ENCODE measurements at places on chromosomes 4 and X. TPM values are rescaled to one million over a fixed set of nuclear protein-coding genes. Genes with fewer than 3 reads are reported as not detected.

DNA sequence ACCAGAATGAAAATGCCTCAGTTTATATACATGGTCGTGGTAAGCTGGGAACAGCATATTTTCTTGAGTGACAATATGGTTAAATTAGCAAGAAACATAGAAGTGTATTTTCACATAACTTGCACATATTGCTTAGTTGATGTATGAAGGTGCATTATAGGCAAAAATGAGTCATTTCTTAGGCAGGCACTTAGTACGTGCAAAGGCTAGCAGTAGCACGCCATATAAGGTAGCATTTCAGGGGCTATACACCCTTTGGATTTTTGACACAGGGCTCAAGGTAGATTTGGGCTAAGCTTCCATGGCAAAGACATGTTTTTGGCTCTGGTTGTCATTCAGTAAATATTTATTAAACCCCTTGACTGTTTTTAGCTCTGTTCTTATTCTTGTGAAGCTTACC, 33.1 kb downstream of the PCDH7 start:
- no peaks in the 10 kb centered on the region for H3K27me3 ChIP-seq
- no peak for DNase-seq
- no peaks in the 10 kb centered on the region for H3K36me3 ChIP-seq

DNA sequence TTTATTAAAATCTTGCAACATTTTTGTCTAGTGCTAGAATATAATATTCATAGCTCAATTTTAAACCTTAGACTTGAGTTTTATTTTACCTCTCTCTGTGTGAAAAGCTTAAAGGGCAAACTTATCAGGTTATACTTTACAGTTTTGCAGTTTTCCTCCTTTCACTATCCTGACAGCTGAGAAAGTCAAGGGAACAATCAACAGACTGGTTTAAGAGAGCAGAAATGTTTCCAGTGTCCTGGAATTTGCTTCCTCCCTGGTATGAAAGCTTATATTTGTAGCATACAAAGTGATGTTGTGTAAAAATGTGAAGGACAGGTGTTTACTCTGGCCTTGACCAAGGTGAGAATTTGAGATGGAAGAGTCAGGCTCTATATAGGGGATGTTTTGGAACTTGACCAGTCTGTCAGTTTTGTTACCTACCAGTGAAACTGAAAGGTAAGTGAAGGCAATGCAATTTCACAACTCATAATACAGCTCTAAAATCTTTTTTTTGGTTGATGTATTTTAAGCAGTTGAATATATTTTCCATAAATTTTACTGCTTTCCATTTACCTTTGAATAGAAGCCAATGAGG, 64.6 kb downstream of the FHIP1A start:
- H3K4me1 ChIP-seq = no peaks in the 10 kb centered on the region
- no peaks in the 10 kb centered on the region for H3K36me3 ChIP-seq
- DNase-seq = no peak

DNA sequence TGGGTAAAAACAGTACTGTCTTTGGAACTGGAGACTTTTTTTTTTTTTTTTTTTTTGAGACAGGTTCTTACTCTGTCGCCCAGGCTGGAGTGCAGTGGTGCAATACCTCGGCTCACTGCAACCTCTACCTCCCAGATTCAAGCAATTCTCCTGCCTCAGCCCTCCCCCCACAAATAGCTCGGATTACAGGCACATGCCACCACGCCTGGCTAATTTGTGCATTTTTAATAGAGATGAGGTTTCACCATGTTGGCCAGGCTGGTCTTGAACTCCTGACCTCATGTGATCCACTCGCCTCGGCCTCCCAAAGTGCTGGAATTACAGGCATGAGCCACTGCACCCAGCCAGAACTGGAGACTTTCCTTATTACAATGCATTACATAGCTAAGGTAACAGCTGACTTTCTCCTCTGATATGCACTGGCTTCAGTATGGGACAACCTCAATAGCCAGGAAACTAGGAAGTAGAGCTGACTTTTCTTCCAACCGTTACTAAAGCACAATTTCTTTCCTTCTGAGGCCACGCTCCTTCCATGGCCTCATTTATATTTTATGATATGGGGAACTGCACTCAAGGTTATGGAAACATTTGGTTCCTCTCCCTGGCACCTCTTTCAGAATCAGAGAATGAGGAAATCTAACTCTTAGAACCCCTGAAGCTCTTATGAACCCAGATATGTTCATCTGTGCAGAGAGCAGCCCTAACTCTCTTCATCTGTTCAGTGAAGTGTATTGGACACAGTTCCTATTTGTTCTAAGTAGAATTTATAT, 53.5 kb upstream of the FAM9B start:
- no peaks in the 10 kb centered on the region for H3K36me3 ChIP-seq
- no peak for DNase-seq
- peaks cover 3% of the 10 kb centered on the region for H3K4me1 ChIP-seq
- no peak overlapping the region for H3K4me3 ChIP-seq
- no peaks in the 10 kb centered on the region for H3K27me3 ChIP-seq

TEX13D gene
- not detected for total RNA-seq

DNA sequence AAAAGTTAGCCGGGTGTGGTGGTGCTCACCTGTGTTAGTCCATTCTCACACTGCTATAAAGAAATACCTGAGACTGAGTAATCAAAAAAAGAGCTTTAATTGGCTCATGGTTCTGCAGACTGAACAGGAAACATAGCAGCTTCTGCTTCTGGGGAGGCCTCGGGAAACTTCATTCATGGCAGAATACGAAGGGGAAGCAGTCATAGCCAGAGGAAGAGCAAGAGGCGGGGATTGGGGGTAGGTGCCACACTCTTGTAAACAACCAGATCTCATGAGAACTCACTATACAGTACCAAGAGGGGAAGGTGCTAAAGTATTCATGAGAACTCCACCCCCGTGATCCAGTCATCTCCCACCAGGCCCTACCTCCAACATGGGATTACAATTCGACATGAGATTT, 64.1 kb downstream of the BEND4 start:
- no peak for DNase-seq
- no peak overlapping the region for H3K4me3 ChIP-seq
- H3K4me1 ChIP-seq = no peaks in the 10 kb centered on the region
- no peak overlapping the region for H3K27ac ChIP-seq
- H3K36me3 ChIP-seq = peaks cover 30% of the 10 kb centered on the region
- no peaks in the 10 kb centered on the region for H3K27me3 ChIP-seq

- no peaks in the 10 kb centered on the region for H3K4me1 ChIP-seq
- H3K27ac ChIP-seq = no peak overlapping the region
- H3K36me3 ChIP-seq = no peaks in the 10 kb centered on the region
Measured at GRCh38 chr4:141329174-141329569, 108.5 kb downstream of the ZNF330 start.

Data from activated CD4-positive, alpha-beta T cell treated with anti-CD3 and anti-CD28 coated beads for 36 hours (primary cell).